Fibroblast of the aortic adventitia (primary cell): ENCODE measurements at places on chromosomes 13 and 19.

DNA sequence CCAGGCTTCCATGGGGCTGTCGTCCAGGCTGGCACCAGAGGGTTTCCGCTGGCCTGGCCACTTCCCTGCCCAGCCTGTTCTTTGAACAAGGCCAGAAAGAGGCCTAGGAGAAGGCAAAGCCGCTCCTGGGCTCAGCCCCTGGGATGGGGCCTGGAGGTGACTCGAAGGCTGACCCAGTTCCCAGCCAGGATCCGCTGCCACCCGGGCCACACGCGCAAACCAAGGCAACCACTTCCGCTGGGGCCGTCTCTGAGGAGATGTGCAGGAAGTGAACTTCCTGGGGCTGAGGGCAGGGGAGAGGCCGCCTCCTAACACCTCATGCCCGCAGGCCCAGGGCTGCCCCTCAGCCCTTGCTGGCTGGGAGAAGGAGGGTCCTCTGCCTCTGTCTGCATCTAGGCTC is 15.2 kb downstream of the PLEKHF1 start:
- no peak for DNase-seq

DNA sequence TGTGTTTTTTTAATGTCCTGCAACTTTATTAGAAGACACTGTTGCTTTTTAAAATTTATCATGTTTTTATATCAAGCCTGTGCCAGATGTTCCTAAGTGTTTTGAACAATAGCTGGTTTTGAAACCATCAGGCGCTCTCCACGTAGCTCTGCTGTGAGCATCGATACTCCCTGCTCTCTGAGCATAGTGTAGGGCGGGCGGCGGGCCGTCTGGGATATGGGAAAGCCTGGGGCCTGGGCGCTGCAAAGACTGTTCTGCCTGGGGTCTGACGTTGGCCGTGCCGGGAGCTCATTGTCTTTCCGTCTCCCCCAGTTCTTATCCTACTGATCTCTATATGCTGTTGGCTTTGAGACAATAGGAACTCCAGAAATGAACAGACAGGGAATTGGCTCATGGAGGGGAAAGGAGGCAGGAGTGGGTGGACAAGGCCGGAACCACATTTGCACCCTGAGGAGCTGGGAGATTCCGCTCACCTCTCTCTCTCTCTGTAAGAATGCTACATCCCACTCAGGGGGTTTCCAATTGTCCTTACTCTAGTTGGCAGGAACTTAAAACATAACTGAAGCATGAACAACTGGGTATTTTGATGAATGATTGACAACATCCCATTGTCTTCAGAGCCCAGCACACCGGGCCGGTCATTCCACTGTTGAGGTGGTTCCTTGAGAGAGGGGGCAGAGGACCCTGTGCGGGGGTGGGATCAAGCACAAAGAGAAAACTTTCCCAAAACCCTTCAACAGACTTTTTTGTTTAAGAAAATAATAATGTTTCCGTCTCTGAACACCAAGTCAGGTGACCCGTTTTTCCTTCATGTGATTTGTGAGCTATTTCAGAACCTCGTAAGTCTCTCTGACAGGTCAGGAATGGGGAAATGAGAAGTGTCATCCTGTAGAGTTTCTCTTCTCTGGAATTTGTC is 64.7 kb downstream of the COL4A2 start:
- DNase-seq: peak; percentile 19

DNA sequence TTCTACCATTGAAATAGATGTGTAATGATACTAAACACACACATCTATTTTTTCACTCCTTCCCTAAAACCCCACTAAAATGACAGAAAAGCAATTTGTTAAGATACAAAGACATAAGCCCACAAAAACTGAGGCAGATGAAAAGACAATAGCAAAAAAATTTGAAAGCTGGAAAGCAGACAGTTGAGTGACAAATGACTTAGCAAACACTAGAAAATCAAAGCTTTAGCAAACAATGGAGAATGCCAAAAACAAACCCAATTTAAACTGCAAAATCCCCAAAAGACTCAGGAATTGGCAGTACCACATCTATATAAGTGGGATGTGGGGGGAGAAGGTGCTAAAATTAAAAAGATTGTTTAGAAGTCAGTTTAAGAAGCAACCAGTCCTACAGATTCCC is 9.5 kb downstream of the TSC22D1 start:
- DNase-seq: no peak

DNA sequence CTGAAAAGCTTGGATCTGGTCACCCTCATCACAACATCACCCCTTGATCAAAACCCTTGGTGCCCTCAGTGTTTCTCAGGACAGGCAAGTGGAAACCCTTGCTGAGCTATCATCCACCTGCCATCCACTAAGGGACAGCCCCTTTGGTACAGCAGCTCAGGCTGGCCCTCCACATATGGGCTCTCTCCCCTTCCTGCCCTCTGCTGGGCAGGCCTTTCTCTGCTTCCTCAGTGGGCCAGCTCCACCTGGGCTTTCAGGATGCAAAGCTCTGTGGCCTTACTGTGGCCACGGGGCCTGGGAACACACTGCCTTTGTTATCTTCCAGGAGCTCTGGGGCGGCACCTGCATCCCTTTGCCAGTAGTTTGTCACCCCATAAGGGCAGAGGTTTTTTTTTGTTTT is 4.9 kb downstream of the SUGP1 start:
- DNase-seq: no peak

DNA sequence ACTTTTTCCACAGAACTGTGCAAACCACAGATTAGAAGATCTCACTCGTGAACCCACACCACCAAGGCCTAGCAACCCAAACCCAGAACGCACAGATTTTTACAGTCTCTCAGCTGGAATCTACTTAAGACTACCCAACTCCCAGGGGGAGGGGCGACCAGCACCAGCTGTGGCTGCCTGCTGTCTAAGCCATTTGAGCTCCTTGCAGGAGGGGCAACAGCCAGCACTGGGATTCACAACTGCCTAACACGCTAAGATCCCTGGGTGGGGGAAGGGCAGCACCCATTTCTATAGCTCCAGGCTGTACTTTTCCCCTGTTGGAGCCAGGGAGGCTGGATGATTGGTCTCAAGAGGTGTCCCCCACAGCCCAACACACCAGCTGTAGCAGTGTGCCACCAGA is 368.8 kb downstream of the SUCLA2 start:
- no peak for DNase-seq

DNA sequence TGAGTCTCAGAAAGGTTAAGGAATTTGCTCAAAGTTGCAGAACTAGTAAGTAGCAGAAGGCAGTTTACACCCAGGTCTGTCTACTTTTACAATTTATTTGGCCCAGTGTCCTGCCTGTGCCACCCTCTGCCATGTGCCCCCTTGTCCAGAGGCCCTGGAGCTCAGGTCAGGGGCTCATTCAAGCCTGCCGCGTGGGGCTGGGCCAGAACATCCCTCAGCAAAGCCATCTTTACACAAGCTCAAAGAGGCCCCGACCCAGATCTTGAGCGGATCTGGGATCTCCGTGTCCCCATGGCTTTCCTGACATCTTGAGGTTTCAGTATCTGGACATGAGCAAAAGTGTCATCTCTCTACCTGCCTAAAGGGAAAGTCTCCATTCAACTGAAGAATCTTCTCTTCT is 76.4 kb upstream of the VSTM2B start:
- DNase-seq: no peak

GRCh38 chr19:4889034-4889815 is 13.5 kb downstream of the ARRDC5 start:
- DNase-seq: peak; percentile 15

GRCh38 chr13:80824229-80824628 is 483.3 kb upstream of the SPRY2 start:
- peak; percentile 49 for DNase-seq

GRCh38 chr13:51920786-51921185 is 59.0 kb downstream of the CCDC70 start:
- no peak for DNase-seq
